Neural progenitor cell (in vitro differentiated cells): ENCODE measurements at places on chromosomes 5 and 9. TPM values are rescaled to one million over a fixed set of nuclear protein-coding genes. Genes with fewer than 3 reads are reported as not detected.
A peak's percentile ranks its signal among the peaks of the same experiment; 100 is the strongest.

The CPEB4 gene
- total RNA-seq = 8.7 and 12.5 TPM in 2 replicates

The EIF4E1B gene
- total RNA-seq = 0.06 and 0.68 TPM in 2 replicates

DNA sequence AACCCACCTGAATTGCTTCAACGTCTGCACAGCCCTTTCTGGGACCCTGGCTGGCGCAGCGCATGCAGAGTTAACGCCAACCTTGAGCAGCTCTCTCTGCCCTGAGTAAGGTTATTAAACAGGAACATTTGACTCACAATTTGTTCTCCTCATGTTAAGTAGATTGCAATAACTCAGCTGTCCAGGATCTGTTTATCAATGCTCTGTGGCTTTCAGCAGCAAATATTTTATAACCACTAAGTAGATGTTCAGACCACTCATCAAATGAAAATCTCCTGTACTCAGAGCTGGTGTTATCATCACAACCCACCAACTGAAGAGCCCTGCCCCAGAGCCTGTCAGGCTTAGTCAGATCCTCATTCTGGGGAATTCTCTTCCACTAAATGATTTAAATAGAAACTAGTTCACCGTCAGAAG lies 403.0 kb downstream of the ZNF608 start:
- DNase-seq = no peak
- no peaks in the 10 kb centered on the region for H3K36me3 ChIP-seq
- H3K4me1 ChIP-seq = peaks cover 32% of the 10 kb centered on the region
- H3K27ac ChIP-seq = no peak overlapping the region
- no peak overlapping the region for H3K4me3 ChIP-seq

DNA sequence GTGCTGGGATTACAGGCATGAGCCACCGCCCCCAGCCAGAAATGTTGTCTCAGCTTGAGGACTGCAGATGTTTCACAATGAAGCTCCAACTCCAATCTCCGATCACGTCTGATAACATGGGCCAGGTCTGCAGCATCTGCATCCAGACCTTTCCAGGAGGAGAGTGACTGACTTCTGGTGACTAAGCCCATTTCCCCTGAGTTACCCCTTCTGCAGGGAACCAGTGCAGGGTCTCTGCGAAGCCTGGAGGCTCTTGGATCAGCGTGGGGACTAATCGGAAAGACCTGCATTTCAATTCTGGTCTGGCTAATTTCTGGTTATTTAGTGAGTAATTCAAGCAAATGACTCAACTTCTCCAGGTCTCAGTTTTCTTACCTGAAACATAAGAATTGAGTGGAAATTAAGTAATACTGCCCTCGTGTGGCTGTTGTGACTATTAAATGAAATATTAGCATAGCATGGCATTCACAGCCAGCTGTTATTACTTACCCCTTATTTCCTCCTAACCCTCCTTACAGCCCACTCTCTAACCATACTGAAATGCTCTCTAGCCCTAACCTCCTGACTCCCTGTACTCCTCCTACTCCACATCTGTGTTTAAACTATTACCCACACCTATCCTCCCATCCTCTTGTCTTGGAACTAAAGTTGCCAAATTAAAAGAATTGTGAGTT lies 2.2 kb upstream of the GNPDA1 start:
- no peak overlapping the region for H3K4me3 ChIP-seq
- no peak overlapping the region for H3K27ac ChIP-seq
- H3K27me3 ChIP-seq = no peaks in the 10 kb centered on the region
- peak; percentile 44 for DNase-seq
- peaks cover 5% of the 10 kb centered on the region for H3K4me1 ChIP-seq

- no peak overlapping the region for H3K4me3 ChIP-seq
- no peaks in the 10 kb centered on the region for H3K4me1 ChIP-seq
- H3K27me3 ChIP-seq = peaks cover 42% of the 10 kb centered on the region
- no peak overlapping the region for H3K27ac ChIP-seq
- peak; percentile 62 for DNase-seq
- no peaks in the 10 kb centered on the region for H3K36me3 ChIP-seq
These were observed 74.8 kb downstream of the ICE1 start for GRCh38 chr5:5497152-5497788.

- H3K27ac ChIP-seq = no peak overlapping the region
- no peaks in the 10 kb centered on the region for H3K4me1 ChIP-seq
- H3K36me3 ChIP-seq = no peaks in the 10 kb centered on the region
- peaks cover 33% of the 10 kb centered on the region for H3K27me3 ChIP-seq
- no peak overlapping the region for H3K4me3 ChIP-seq
These were observed 14.5 kb upstream of the AFAP1L1 start for GRCh38 chr5:149257131-149257530.
